Retinal pigment epithelial cell (primary cell): ENCODE measurements at places on chromosomes 13 and 19.

- DNase-seq = no peak
Measured at GRCh38 chr19:51372649-51373504, at the start of gene NKG7. NKG7 (minus strand) TSS chr19:51372654; CDS start chr19:51372535, 119 bp downstream.

DNA sequence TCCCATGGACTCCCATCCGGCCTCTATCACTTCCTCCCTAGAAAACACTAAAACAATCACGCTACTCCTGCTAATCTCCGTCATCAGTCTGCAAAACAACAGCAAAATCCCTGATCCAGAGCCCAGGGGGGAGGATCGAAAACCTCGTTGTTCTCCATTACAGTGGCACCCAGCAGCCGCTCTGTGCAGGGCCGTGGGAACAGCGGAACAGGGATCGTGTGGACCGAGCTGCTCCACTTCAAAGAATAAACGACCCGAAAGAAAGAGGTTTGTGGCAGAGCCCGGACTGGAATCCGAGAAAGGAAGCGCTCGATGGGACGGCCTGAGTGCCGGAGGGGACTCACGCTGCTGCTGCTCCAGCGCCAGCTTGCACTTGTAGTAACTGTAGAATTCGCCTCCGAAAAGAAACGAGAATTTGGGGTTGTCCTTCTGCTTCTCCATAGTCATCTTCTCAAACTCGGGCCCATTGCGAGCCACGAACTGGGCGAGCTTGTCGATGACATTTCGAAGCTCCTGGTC, 652 bp downstream of the CHERP start:
- DNase-seq = no peak

- DNase-seq = no peak
Measured at GRCh38 chr19:13804830-13805683, 9.8 kb downstream of the ZSWIM4 start.

- DNase-seq = no peak
Measured at GRCh38 chr13:99043831-99044231, 66.0 kb upstream of the DOCK9 start.

DNA sequence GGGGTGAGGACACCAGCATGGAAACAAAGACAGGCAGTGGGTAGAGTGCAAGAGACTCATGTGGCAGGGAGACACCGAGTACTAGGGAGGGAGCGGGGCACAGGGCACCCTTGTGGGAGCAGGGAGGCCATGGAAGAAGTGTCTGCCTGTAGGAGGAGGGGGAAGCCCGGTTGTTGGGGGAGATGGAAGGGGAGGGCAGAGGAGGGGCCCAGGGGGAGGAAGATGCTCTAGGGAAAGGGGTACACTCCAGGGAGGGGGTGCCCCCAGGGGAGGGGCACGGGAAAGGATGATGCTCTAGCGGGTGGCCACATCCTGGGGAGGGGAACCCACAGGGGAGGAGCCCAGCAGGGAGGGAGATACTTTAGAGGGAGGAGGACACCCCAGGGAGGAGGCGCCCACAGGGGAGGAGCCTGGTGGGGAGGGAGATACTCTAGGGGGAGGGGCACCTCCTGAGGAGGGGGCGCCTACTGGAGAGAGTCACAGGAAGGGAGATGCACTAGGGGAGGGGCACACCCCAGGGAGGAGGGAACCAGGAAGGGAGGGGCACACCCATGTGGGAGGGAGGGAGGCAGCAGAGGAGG, 24.9 kb downstream of the CPAMD8 start:
- no peak for DNase-seq

- DNase-seq = no peak
Measured at GRCh38 chr19:39177110-39177699, 19.6 kb upstream of the NCCRP1 start.

- DNase-seq = no peak
Measured at GRCh38 chr19:54469496-54469934, 3.6 kb downstream of the CDC42EP5 start.

DNA sequence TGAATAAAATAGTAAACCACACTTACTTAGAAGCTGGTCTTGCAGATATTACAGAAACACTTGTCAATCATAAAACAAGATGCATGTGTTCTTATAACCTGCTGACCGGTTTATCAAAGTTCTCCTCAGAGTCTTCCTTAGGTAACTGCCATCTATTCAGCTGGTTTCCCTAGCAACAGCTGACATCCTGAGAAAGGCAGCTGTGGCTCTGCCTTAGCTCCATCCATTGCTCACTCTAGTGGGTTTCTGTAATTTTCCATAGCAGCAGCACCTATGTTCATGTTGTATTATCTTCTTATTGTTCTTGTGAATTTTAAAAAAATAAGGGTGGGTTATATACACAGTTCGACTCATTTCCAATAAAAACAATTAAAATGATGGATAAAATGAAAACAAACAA, 87.8 kb downstream of the RAP2A start:
- no peak for DNase-seq

- DNase-seq = no peak
Measured at GRCh38 chr19:33310606-33311325, 8.4 kb upstream of the CEBPA start.

DNA sequence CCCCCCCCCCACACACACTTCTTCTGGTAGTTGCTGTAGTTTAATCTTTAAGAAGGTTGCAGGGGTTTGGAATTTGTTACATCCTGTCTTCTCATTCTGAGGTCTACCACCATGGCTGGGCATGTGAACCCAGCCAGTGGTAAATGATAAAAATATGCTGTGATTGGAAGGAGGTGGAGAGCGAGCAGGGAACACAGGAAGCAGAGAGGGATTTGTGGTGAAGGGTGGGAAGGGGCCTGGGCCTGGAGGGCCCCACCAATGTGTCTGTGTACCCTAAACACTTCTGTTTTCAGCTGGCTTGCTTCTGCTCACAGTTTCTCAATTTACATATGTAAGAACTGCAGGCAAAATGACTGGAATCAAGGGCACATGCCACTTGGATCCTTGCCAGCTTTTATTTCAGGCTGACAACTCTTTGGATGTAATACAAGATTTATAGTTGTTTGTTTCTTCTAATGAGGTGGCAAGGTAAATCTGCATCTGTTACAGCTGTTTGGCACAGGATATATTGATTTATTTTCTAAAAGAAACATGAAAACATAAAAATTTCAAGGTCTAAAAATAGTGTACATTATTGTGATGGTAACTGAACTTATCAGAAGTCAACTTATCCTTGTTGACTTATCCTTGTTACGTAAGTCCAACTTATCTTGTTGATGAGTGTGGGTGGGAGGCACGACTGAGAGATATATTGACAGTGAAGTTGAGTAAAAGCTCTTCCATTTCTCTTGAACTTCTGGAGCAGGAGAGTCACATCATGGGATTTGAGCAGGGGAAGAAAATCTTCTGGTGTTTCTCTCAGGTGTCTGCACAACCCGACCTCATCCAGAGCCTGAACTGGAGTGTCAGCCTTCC, 313.2 kb downstream of the SHISA2 start:
- DNase-seq = peak; percentile 23

- DNase-seq = no peak
Measured at GRCh38 chr19:53826876-53827275, 2.8 kb upstream of the NLRP12 start.

DNA sequence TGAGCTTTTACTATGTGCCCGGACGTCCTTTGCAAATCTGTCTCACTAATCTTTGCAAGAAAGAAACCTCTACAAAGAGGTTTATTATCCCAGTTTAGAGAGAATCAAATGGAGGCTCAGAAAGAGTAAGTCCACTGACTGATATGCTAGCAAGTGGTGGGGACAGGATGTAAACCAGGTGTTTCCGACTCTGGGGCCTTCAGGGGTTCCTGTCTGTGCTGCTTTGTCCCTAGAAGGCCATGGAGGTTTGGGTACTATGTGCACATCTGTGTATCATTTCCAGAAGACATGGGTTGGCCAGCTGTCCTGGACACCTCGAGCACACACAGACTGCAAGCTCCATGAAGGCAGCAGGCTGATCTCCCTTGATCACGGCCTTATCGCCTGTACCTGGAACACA, 1.2 kb upstream of the KPTN start:
- no peak for DNase-seq

DNA sequence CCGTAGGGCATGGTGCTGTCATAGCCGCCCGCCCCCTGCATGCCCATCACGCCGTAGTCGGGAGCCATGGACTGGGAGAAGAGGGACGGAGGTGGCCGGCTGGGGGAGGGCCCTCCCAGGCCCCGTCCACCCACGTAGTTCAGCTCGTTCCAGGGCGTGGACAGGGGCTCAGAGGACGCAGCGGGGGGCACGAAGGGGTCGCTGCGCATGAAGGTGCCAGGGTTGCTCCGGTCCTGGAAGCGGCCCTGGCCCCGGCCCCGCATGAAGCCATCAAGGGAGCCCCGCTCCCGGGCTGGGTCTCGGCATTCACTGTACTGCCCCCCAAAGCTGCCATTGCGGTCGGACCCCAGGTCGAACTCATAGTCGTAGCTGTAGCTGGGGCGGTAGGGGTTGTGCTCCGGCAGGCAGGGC, 6.7 kb downstream of the AKAP8 start:
- DNase-seq = no peak
